ENCODE measurements at places on chromosomes 12 and 14.

DNA sequence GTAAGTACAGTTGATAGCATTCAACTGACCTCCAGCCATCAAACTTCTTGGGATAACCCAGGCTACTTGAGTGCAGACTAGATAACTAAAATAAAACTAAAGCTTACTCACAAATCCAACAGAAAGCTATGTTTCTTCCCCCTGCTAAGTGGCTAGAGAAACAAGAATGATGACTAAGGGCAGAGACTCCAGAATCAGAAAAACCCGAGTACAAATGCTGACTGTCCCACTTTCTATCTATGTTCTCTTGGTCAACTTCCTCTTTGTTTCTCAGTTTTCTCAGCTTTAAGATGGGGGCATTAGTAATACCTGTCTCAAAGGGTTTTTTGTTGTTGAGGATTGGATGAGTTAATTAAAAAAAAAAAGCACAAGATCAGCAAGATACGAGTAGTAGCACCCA, 6.1 kb upstream of the NUAK1 start:
- DNase-seq, result no peak

GRCh38 chr12:15633201-15633600, 156.0 kb downstream of the EPS8 start:
- no peak for DNase-seq

DNA sequence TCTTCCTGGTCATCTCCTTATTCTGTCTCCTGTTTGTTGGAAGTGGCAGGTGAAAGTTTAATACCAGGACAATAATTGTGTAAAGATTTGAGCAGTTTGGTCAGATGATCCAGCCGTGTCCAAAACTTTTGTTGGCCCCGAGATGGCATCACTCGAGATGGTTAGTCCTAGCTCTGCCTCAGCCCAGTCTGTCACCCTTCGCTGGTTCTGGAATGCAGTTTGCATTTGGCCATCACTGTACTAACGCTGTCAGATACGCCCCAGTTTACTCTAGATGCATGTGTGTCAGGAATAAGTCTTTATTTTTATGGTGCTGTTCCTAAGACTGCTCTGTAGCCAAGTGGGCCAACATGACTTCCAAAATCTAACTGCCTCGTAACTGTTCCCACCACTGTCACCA, 79.6 kb downstream of the MOK start:
- DNase-seq, result no peak

- DNase-seq, result no peak
These were observed 101.5 kb downstream of the TAOK3 start for GRCh38 chr12:118271183-118271582.

GRCh38 chr14:78664841-78665240, 494.7 kb downstream of the NRXN3 start:
- DNase-seq, result no peak

DNA sequence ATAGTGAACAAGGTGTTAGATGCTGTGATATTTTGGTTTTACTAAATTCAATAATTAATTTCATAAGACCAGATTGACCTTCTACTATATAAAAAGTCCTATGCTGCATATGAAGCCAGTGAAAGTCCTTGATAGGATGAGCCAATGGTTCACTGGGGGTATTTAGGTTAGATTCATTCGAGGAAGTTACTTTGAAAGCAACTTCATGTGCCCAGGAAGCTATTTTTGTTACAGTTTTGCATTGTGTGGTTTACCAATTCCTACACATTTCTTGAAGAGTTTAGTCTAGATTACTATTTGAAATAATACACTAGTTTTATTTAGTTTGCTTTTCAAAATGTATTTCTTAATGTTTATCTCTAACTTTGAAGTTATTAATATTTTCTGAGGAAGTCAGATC, 58.5 kb upstream of the RMST start:
- no peak for DNase-seq

DNA sequence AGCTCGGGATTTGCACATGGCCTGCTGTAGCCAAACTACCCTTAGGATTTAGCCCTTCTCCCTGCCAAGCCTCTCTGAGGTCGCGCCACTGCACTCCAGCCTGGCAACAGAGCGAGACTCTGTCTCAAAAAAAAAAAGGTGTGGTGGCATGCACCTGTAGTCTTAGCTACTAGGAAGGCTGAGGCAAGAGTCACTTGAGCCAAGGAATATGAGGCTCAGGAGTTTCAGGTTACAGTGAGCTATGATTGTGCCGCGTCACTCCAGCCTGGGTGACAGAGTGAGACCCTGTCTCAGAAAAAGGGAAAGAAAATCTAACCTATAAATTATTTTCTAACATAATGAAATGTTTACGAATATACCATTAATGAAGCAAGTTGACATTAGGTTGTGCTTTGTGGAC, 29.7 kb downstream of the ESRRB start:
- DNase-seq, result no peak

DNA sequence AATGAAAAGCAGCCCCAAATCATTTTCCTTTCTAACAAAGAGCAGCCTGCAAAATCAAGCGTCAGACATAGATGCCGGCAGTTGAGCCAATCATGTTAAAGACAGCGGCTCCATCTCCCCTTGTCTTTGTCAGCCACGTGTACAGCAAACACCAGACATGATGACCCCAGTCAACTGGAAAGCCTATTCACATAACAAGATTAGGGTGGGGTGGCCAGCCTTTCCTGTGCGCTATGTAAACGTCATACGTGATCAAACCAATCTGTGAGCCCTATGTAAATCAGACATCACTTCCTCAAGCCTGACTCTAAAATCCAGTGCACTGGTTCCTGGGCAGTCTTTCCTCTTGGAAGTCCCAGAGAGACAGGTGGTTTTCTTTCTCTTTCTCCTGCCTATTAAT, 9.9 kb upstream of the FICD start:
- DNase-seq, result no peak

GRCh38 chr14:67440513-67440912, 28.5 kb upstream of the PLEK2 start:
- DNase-seq, result no peak

DNA sequence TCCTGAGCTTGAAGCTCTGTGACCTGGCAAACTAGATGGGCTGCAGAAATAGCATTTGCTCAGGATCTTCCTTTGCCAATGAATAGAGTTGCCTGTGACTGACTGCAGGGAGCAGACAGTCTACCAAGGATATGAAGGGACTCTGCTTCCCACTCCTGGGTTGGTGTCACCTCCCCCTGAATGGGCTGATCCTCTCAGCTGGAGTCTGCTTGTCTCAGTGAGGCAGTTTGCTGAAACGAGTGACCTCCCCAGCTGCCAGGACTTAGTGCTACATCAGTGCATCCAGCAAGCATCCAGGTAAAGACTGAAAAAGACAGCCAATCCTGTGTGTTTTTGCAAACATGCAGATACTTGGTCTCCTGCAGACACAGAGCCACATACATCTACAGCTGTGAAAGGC, 28.5 kb downstream of the PAH start:
- no peak for DNase-seq

DNA sequence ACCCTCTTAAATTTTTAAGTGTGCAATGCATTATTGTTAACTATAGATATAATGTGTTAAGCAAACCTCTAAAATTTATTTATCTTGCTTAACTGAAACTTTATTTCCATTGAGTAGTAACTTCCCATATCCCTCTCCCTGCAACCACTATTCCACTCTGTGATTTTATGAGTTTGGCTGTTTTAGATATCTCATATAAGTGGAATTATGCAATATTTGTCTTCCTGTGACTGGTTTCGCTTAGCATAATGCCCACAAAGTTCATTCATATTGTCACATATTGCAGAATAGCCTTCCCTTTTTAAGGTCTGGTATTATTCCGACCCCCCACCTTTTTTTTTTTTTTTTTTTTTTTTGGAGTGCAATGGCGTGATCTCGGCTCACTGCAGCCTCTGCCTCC, 247.6 kb downstream of the EMP1 start:
- DNase-seq, result no peak

- no peak for DNase-seq
These were observed 21.4 kb upstream of the CKAP4 start for GRCh38 chr12:106269150-106269771.

DNA sequence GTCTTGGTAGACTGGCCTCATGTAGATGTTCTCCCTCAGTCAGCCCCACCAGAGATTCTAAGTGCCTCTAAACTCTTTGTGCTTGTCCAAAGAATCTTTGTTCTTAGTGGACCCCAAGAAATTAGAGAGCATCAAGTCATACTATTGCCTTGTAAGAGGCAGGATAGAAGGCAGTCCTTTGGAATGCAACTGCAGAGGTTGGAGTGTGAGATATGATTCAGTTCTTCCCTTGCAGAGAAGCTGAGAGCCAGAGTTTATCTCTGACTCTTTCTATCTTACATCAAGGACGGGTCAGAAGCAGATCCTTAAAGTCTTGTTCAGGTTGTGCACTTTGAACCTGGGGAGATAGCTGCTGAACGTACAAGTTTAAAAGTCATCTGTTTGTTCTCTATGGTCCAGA, 21.1 kb downstream of the TMX1 start:
- no peak for DNase-seq

DNA sequence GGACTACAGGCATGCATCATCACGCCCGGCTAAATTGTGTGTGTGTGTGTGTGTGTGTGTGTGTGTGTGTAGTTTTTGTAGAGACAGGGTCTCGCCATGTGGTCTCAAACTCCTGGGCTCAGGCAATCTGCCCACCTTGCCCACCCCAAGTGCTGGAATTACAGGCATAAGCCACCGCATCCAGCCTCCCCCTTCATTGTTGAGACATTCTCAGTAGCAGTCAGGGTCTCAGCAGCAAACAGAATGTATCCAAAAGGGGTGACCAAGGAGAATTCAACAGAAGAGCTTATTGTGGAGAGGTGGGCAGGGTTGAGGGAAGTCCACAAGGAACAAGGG, 37.3 kb upstream of the PLEKHG6 start:
- no peak for DNase-seq

GRCh38 chr12:120469450-120470149, at the start of gene SRSF9:
SRSF9 (minus strand) TSS chr12:120469748; CDS start chr12:120469609, 139 bp downstream.
- DNase-seq, result peak; percentile 98

DNA sequence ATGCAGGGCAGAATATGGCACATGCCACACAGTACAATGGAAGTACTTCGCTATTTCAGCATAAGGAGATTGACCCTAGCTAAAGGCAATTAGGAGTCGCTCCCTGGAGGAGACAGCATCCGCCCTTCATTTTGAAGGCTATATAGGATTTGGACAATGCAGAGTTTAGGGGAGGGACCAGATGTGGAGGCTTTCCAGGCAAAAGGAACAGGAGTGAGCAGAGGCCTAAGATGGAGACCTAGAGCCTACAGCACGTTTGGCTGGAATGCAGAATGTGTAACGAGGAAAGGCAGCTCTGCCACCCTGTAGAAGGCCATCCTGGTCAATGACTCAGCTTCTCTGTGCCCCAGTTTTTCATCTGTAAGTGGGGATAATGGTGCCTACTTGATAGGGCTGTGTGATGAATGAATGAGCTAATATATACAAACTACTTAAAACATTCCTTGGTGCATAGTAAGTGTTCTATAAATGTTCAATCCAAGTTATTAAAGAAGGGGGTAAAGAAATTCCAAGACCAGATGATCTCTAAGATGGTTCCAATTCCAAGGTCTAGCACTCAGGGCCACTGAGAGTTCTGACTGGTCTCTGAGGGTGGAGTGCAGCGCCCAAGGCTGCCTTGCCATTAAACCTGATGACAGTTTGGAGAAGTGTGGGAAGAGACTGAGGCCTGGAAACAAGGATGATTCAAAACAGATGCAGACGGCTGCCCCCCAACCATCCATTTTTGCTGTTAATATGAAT, 54.3 kb upstream of the FRMD6 start:
- no peak for DNase-seq

- no peak for DNase-seq
These were observed 1242.2 kb upstream of the TMEM132C start for GRCh38 chr12:127024791-127025190.
